ENCODE measurements at places on chromosomes 12 and 14.

DNA sequence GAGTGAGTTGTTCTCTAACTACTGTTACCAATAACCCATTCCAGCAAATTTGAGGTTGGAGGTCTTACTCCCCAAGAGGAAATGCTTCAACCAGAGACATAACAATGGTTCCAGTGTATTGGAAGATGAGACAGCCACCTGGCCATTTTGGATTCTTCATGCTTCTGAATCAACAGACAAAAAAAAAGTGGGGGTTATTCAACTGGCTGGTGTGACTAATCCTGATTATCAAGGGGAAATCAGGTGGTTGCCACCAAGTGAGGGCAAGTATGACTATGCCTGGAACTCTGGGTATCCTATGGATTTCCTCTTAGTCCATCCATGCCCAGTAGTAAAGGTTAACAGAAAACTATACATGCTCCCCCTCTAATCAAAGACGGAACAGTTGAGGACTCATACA is 29.9 kb upstream of the ZNF641 start:
- DNase-seq: no peak

DNA sequence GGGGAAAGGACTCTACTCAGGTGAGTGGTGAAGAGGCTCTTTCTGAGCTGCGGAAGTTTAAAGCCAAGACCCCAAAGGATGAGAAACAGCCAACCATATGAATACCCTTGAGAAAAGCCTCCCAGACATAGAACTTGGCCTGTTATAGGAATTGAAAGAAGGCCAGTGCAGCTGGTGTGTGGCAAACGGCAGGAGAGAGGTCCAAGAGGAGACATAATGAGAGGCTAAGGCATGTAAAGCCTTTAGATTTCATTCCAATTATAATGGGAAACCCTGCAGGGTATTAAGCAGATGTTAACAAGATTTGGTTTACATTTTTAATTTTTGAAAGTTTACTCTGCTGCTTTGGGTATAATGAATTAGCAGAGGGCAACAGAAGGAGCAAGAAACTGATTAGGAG is 552.1 kb upstream of the FBXO33 start:
- DNase-seq: no peak

- no peak for DNase-seq
These were observed 240.0 kb upstream of the CPNE8 start for GRCh38 chr12:39145175-39145999.

DNA sequence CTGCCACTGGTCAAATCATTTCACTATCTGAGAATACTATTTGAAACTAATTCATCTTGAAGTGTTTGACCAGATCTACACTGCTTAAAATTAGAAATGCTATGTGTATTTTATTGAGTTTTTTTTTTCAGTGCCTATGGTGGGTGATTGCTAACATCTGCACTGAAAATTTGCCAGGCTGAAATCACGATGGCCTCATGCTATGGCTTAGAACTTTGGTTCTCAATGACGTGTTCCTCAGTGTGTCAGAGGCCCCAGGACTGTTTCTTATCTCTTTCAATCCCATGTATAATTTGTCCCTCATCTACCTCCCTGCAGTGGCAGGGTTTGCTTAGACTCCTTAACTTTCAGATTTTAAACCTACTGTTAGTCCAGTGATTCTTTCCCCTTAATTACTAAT is 36.2 kb upstream of the NKX2-8 start:
- no peak for DNase-seq

GRCh38 chr12:53506450-53506785 is 866 bp downstream of the NPFF start:
- DNase-seq: no peak

DNA sequence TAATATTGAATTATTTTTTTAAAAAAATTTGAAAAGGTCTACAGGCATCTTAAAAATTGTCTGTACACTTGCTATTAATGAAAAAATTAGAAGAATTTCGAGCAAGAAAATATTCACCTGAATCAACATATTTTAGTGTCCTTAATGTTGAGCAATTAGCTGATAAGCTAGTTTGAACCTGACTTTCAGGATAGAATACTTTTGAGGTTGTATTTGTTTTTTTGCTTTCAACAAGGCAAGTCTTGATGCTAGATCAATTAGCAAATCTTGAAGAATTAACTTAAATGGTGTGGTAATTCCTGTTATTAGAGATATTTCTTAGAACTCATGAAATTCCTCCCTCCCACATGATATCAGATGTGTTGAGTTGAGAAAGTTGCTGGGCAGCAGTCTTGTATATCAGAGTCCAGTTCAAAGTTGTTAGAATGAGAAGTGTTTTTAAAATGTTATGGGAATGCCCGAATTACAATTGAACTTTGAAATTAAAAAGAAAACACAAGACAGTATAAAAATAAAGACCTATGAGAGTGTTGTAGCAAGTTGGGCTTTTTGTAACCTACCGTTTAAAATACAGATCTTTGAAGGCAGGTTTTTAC is 119.2 kb downstream of the TRMT5 start:
- DNase-seq: no peak

- no peak for DNase-seq
These were observed 1141.3 kb downstream of the BCL11B start for GRCh38 chr14:98130691-98131090.

DNA sequence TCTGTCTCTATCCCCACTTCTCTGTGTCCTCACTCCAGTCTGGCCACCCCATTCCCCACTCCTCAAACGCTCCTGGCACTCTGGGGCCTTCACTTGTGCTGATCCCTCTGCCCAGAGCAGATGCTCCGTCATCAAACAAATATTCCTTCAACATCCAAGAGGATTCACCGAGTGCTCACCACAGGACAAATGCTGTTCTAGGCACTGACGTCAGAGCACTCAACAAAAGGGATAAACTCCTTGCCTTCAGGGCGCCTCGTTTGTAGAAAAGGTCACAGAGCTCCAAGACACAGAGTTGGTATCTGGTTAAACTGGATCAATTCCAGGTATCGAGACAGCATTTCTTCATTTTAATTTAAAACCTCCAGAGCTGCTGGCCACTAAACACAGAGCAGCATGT is 35.3 kb downstream of the PSMC1 start:
- no peak for DNase-seq

- peak; percentile 81 for DNase-seq
These were observed 16.5 kb downstream of the SELPLG start for GRCh38 chr12:108616941-108617858.

DNA sequence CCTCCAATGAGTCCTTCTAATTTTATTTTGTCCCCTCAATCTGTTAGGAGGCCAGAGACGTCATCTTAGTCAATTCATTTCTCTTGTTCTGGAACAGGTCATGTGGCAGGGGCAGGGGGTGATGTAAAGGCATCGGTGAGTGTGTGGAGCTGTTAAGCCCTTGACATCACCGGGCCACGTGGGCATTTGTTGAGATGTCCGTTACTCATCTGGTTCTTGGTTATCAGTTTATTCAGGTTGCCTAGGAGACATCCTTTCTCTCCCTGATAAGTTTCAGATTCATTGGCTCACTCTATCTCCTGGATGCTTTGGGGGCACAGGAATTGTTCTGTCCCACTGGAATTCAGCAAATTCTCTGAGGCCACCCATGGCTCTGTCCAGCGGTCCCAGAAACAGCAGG is 33.6 kb upstream of the SEL1L start:
- no peak for DNase-seq

DNA sequence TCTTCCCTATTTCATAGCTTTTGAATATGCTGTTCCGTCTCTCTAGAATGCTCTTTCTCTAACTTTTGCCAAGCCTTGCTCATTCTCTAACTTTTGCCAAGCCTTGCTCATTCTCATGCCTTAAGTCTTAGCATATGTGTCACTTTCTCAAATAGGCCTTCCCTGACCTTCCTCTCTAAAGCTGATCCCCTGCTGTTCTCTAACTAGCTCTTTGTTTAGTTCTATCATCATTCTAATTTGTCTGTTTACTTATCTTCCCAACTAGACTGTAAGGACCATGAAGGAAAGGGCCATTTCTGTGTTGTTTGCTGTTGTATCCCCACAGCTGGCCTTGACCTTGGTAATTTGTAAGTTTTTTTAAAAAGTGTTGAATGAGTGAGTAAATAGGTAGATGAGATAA is 71.1 kb downstream of the ZNF641 start:
- DNase-seq: no peak

DNA sequence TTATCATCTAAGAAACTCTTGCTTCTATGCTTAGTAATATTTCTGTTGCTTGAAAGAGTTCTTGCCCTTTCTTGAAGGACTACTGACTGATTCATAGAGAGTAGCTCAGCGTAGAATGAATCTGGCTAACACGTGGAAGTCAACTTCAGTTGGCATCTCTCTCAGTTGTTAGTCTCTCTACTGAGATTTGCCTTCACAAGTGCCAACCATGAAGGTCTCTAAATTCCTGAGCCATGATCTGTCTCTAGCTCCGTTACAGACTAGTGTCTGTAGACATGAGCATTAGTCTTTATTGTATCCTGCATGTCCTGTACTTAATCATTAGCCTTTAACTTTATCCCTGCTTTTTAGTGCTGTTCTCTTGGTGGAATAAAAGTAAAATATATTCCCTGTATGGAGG is 19.1 kb upstream of the ALX1 start:
- no peak for DNase-seq
